ENCODE measurements at places on chromosomes 3 and 15.
A peak's percentile ranks its signal among the peaks of the same experiment; 100 is the strongest.

- no peak for DNase-seq
These were observed 7.6 kb upstream of the APEH start for GRCh38 chr3:49666592-49666991.

DNA sequence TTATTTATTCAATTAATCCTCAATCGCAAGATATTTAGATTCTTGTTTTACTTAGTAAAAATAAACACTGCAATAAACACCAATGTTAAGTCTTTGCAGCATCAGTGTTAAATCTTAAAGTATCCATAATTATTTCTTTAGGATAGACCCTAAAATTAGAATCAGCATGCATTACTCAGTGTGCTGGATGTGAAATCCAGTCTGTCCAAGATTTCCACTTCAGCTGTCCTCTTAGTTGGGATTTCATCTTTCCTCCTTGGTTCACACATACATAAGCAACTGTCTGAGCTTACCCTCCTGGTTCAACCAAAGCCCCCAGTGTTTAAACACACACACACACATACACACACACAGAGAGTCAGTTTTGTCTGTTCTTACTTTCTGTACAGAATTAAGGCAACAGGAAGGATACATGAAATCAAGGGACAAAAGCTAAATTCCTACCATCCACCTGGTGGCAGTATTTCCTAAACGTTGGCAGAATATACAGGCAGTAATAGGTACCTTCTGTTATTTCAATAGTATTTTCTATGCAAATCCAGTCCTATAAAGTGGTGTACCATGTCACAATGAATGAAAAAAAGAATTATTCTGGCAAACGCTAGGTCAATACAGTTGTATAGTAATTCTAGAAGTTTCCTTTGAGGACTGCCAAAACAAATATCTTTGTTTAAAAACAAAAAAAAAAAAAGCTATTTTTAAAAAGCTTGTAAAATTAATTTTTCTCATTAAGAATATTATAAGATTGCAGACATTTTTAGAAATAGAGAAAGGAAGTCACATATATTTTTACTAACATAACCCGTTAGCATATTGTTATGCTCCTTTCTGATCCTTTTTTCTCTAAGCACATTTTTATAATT, 27.3 kb upstream of the DMXL2 start:
- peak; percentile 59 for DNase-seq

GRCh38 chr3:194638991-194639605, 5.9 kb upstream of the TMEM44 start:
- DNase-seq = no peak

GRCh38 chr3:84600703-84601225, 358.0 kb upstream of the CADM2 start:
- no peak for DNase-seq

DNA sequence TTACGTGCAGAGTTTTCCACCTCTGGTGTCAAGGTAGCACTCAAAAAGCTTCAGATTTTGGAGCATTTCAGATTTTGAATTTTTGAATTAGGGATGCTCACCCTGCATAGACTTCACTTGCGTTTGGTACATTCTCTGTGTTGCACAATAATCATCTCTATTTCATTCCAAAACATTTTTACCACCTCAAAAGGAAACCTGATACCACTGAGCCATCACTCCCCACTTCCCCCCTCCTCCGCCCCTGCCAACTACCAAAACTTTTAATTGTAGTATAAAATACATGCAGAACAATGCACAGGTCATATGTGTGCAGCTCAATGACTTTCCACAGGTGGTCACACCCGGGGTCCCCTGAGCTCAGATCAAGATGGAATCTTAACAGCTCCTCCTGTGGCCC, 208.8 kb downstream of the SV2B start:
- DNase-seq = no peak

DNA sequence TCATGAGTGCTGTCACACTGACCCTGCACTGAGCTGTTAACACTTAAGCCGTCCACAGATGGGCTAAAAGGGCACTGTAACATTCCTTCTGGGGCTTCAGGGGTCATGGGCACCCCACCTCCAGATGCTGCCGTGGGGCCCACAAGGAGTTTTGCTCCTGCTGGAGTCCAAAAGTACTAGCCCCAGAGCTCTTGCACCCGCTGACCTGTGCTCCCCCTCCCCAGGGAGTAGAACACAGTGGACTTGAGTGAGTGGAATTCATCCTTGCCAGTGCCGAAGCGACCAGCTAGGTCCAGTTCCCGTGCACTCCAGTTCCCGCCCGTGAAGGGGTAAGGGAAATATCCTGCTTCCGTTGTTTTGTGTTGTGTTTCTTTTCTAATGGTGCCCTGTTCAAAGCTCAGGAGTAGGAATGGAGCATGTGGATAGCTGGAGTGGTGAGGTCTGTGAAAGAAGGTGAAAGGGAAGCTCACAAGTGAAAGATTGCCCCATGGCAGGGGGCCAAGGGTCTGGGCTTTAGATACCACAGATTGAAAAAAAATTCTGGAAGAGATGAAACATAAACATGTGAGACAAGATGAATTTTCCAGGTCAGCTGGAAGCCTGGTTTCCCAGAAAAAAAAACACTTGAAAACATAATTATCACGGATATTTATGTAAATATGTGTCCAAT, 36.6 kb downstream of the SLCO2A1 start:
- no peak for DNase-seq

- DNase-seq = no peak
These were observed 35.6 kb upstream of the GYG1 start for GRCh38 chr3:148955544-148956346.

Measured in NCI-H187 treated with DMSO at 0.1 percent for 48 hours (cell line).